ENCODE measurements at places on chromosomes 4 and X.

- DNase-seq: no peak
These were observed 30.0 kb downstream of the SHROOM2 start for GRCh38 chrX:9816084-9816700.

- DNase-seq: no peak
These were observed 173.9 kb downstream of the WDFY3 start for GRCh38 chr4:84792366-84793301.

GRCh38 chr4:33086331-33086925, 2366.3 kb downstream of the PCDH7 start:
- DNase-seq: no peak

DNA sequence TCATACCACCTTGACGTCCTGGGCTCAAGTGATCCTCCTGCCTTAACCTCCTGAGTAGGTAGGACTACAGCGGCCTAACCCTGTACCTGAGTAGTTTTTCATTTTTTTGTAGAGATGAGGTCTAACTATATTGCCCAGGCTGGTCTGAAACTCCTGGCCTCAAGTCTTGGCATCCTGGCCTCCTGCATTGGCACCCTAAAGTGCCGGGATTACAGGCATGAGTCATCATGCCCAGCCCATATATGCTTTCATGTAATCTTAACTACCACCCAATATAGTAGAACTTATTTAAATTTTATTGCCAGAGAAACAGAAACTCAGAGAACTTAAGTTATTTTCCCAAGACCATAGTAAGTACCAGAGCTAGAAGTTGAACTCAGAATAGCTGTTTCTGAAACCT, 27.1 kb downstream of the AFM start:
- no peak for DNase-seq

DNA sequence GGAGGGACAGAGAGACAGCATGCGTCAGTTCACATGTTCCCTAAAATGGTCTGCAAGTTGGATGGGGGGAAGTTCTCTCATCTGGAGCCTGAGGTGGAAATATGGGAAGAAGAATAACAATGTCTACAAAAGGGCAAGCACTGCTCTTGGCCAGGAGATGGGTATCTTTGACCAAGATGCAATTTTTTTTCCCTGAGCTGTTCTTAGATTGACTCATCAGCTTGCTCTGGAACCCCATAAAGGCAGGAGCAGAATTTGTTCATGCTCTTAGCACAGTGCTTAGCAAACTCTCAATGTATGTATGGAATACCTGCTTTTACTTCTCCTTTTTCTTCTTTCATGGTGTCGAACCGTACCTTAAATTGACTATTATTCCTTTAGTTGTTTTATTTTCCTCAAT, 90.5 kb upstream of the ZNF827 start:
- DNase-seq: no peak

- DNase-seq: no peak
These were observed at the start of gene FGFR3 for GRCh38 chr4:1792832-1793495. Gene FGFR3, plus strand, starts transcription at chr4:1793293. Its CDS starts 642 bp downstream, at chr4:1793935.

GRCh38 chr4:141541851-141542250, 94.5 kb upstream of the IL15 start:
- DNase-seq: no peak

GRCh38 chr4:119794681-119795080, 166.1 kb upstream of the PDE5A start:
- DNase-seq: no peak
